ENCODE measurements at places on chromosomes 1 and 21.

- DNase-seq, result peak; percentile 65
These were observed 28.3 kb downstream of the CFH start for GRCh38 chr1:196680107-196680506.

DNA sequence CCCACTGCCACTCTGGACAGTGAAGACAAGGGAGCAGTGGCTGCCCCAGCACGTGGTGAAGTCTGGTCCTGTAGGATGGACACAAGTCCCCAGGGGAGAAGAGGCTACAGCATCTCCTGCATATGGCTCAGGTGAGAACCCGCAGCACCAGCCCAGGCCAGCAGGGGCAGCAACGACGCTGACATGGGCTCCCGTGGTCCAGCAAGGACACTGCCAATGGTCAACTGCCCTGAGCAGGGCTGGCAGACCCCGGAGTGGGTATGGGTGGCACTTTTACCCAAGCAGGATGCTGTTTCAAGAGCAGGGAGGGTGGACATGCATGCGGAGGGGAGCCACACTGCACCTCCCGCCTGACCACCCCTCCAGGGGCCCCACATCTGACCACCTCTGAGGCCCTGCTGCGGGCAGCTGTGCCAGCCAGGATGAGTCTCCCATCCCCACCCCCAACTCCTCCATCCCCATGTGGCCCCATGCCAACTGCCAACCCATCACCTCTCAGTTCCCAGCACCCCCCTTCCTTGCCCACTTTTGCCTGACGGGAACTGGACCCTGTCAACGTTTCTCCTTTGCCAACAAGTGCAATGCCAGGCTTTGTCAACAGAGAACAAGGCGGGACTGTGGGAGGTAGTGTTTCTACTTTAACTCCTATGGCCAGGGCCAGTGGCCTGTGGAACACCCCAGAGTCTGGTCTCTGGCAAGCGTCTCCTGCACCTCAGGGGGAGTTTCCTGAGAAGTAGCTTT lies 8.6 kb downstream of the MORN1 start:
- DNase-seq, result no peak

- peak; percentile 24 for DNase-seq
These were observed 20.2 kb upstream of the IVNS1ABP start for GRCh38 chr1:185337246-185337645.

DNA sequence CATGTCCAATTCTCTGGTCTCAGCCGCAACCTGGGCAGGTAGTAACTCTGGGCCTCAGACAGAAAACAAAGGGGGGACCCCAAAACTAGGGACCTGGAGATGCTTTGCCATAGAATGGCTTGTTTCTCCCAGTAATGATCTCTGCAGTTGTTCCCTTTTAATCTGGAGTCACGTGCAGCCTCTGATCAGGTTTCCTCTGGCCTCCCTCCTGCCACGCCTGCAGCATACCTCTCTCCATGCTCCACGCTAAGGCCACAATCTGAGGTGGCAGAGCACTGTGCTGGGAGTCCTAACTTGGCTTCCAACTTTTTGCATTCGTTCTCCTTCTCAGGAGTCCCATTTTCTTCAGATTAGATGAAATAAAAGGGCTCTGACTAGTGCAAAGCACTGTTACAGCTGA lies 1.9 kb downstream of the PABPC4 start:
- DNase-seq, result peak; percentile 8

DNA sequence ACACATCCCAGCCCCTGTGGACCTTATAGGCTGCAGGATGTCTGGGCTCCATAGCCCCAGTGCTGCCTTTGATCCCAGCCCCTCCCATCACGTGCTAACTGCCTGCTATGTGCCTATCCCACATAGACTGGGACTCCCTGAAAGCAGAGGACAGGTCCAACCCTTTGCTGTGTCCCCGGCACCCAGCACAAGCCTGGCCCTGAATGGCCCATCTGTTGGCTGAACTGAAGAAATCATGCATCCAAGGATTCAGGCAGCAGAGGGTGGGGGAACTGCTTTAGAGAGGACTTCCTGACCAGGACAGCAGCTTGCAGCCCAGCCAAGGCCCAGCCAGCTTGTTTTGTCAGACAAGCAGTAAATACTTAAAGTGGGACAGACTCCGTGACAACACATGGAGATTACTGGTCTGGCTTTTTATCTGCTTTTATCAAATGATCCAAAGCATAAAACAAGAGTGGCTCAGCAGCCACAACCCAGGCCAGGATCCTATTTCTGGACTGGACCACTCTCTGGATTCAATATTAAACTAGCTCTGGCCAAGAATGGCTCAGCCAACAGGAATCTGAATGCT lies 69.3 kb downstream of the GLIS1 start:
- peak; percentile 52 for DNase-seq

- DNase-seq, result peak; percentile 21
These were observed 149.4 kb upstream of the CAMK1G start for GRCh38 chr1:209434066-209434465.

- peak; percentile 79 for DNase-seq
These were observed 108.9 kb downstream of the CDC7 start for GRCh38 chr1:91609551-91609950.

DNA sequence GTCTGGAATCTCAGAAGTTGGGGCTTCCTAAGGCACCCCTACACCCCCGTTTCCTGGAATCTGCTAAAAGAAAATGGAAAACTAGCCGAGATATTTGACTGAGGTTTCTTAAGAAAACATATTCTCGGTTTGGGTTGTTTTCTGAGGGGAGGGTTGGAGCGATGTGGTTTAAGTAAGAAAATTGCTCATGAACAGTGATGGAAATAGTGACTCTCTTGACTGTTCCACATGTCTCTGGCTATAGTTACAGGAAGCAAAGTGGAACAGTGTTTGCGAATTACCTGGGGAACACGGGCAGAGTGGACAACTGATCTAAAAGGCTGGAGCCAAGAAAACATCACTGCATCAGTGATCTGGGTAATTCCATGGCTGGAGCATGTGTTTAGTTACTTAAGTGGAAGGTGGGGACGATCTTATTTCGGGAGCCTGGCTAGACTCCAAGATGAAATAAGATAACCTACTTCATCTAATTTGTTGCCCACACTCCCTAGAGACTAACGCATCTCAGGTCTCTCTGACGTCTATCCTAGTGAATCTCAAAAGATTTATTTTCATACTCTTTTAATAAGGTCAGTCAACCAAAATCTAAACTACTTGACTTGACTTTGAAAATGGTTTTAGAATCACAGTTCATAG lies 92.4 kb downstream of the KCNJ15 start:
- peak; percentile 87 for DNase-seq

DNA sequence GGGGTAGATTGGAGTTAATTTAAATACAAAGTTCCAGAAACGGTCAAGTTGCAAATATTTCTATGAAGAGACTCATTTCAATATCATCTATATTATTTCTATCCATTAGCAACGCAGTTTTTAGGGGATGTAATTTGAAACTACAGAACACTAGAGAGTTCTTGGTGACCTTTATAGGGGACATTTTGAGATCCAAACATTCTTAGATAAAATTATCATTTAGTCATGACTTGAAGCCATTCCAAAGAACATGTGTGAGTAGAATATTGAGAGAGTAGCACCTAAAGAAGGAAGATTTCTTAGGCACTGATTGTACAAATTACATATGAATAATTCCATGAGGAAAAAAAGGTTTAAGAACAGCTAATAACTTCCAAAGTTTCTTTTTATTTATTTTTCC lies 19.0 kb downstream of the CHIA start:
- DNase-seq, result no peak

DNA sequence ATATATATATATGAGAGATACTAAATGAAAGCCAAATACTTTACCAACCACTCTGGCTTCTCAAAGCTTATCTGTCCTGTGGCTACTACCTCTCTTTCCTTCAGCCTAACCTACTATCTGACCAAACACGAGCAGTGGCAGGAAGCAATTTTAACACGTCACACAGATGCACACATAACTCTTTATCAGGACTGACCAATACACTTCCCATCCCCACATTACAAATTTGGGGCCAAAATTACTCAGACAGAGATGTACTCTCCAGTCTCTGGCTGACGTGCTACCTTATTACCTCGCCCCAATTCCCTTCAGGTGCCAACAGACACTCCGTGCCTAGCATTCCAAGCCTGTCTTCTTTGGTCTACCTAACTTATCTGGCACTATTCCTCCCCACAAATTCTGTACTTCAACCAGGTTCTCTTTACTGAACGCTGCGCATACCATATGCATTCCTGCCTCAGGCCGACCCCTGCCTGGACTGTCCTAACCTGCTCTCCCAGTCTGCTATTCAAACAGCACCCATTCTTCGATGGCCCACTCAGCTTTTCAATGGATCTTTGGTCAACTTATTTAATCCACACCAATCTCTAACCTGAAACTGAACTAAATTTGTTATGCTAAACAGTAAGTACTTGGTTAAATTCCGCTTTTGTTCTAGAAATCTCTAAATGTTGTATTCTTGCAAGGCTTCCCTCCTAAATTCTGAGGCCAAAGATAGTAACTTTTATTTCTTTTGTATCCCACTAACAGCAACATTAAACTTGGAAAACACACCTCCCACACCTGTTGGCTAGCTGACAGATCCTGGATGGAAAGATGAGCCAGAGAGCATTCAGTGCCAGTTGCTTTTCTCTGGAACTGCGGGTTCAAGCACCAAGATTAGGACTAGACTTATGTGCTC lies 27.9 kb downstream of the RERE start:
- no peak for DNase-seq

GRCh38 chr1:240956020-240956419 lies 344.1 kb upstream of the GREM2 start:
- no peak for DNase-seq

- no peak for DNase-seq
These were observed 20.9 kb upstream of the SPATC1L start for GRCh38 chr21:46205166-46205565.

- DNase-seq, result no peak
These were observed 840.7 kb upstream of the ADAMTS5 start for GRCh38 chr21:27807596-27807995.

- DNase-seq, result no peak
These were observed 41.0 kb upstream of the SEC16B start for GRCh38 chr1:178010674-178011464.

DNA sequence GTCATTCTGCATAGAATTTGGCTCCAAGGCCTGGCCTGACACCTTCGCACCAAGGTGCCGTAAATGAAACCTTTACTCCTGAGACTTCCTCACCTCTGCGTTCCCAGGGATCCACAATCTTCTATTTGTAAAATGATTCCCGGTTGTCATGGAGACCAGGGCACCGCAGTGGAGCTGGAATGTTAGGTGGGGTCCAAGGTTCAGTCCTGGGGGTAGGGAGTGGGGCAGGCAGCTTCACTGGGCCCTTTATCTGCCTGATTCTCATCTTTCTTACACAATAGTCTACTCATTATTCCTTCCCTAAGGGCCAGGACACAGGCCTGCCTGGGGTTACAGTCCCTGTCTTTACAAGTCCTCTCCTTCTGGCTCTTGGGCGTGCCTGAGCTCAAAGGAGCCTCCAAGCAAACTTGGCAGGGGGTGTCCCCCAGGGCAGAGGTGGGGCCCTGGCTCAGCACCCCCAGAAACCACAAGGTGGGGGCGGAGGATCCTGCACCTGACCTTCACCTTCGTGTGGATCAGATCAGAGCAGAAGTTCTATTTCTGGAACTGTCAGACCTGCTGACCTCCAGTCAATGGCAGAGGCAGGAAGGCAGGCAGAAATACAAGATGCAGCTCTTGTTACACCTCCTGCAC lies 51.1 kb downstream of the RIPK4 start:
- no peak for DNase-seq

DNA sequence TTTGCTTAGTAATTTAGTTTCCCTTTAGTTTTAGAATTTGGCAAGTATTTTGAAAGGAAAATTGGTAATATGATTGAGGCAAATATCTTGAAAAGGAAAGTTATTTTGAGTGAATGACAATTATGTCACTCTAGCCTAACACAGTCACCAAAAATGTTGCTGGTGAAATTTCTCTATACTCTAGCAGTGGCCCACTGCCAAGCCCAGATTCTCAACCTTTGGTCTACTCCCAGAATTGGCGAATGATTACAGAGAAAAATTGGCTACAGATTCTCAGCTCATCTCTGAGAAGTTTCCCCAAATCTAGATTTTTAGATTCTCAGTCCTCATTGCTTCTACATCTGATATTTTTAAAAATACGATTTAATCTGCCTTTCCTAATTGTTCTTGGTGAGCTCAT lies 84.9 kb downstream of the PIGK start:
- peak; percentile 47 for DNase-seq

DNA sequence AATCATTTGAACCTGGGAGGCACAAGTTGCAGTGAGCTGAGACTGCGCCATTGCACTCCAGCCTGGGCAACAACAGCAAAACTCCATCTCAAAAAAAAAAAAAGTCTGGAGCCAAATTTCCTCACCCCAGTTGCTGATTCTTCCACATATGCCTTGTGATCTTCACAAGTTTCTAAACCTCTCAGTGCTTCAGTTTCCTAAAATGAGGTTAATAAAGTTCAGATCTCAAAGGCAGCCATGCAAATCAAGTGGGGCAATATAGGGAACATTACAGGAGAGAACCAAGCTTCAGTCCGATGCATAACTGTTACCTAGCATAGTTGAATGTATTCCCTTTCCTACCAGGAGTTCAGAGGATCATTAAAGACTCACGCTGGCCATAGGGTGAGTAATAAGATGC lies 4.8 kb downstream of the ITLN1 start:
- no peak for DNase-seq

- no peak for DNase-seq
These were observed 1.1 kb downstream of the SERBP1 start for GRCh38 chr1:67429011-67429527.

DNA sequence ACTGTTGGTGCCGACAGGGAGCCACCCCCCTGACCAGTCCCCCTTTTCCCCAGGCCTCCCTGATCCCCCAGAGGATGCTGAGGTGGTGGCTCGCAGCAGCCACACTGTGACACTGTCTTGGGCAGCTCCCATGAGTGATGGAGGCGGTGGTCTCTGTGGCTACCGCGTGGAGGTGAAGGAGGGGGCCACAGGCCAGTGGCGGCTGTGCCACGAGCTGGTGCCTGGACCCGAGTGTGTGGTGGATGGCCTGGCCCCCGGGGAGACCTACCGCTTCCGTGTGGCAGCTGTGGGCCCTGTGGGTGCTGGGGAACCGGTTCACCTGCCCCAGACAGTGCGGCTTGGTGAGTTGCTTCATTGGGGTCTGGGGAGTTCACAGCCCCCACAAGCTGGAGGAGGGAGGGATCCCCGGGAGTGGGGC lies 89.2 kb downstream of the TRIM11 start:
- no peak for DNase-seq

- no peak for DNase-seq
These were observed 6.8 kb downstream of the MIER1 start for GRCh38 chr1:66931590-66931989.

DNA sequence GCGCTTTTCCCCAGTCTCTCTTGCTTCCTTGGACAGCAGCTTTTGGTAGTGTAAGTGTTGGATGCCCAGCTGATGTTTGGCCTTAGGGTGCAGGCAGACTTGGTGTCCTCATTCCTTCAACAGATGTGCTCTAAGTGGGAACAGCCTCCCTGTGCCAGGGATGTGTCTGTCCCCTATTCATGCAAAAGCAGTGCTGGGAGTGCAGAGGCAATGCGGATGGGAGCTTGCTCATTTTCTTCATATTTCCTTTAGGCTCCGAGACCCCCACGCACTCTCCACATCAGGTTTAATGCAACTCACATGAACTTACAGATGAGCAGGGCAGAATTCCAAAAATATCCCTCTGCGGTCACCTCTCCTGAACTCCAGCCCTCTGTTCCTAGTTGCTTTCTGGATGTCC lies 96.1 kb downstream of the IER5 start:
- DNase-seq, result no peak
